ENCODE measurements at places on chromosomes 4 and X.

DNA sequence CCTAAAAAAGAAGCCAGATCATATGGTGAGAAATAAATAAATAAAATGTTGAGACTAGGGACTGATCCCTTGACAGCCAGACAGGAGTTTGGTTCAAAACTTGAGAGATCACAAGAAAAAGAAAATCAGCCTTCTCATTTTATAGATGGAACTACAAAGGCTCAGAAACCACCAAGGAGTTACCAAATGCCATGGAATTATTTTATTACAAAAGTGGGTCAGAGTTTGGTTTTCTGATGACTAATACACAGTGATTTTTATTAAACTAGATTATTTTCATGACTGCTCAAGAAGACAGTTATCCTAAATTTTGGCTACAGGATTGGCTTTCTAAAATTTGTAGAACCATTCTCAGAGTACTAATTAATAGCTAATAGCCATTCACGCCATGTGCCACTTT, 6.2 kb downstream of the CXCL1 start:
- DNase-seq = no peak

GRCh38 chrX:12843668-12844279, 23.1 kb upstream of the TLR7 start:
- no peak for DNase-seq

DNA sequence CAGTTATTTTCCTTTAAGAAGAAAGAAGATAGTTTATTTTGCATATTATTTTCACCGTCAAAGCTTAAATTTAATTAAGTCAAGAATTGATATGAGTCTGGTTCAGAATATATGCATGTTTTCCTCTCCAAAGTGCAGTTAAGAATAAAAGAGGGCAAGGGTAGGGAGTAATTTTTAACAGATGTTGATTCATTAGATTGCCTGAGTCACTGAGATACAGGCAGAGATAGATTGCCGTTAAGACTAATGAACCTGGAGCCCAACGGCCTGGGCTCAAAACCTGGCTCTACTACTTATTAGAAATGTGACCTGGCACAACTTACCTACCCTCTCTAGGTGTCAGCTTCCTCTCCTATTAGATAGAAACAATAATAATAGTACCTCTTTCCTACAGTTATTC, 1037.4 kb upstream of the PABPC4L start:
- DNase-seq = no peak

DNA sequence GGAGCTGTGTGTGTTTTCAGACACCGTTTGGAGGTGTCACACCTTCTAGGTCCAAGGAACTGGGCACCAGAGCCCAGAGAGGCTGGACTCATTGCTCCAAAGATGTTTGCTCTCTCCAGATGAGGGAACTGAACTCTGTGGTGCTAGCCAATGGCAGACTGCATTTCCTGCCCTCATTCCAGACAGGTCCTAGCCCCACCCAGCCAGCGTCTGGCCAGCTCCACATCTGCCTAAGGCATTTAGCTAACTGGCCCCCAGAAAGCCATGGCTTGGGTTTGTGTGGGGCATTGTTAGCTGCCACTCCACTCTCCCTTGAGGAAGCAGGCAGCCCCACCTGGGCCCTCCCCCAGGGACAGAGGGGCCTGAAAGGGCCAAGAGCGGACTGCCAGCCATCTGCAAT, 11.4 kb downstream of the FGD1 start:
- no peak for DNase-seq

- DNase-seq = no peak
These were observed 182.7 kb downstream of the KIT start for GRCh38 chr4:54840430-54840829.

DNA sequence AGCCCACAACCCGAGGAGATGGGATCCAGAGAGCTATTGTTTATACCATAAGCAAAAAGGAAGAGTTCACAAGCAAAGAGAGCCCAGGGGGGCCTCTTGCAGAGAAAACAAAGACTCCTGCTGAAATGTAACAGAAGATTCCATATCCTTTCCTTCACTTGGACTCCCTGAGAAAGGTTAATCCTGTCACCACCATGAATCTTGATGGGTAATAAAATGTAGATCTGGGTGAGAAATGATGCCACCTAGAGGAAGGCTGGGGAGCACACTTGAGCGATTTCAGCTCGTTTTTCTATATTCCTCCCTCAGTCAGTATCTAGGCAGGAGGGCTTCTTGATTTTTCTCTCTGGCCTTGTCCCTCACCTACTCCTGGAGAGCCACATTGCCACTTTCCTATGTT, 10.2 kb upstream of the KCNE5 start:
- DNase-seq = no peak

GRCh38 chrX:25125483-25125882, 109.7 kb upstream of the ARX start:
- no peak for DNase-seq

- DNase-seq = no peak
These were observed 141.7 kb downstream of the BRWD3 start for GRCh38 chrX:80667967-80668366.

GRCh38 chr4:137707102-137707620, 174.9 kb upstream of the PCDH18 start:
- no peak for DNase-seq

GRCh38 chr4:58477950-58478349, 1367.8 kb upstream of the IGFBP7 start:
- DNase-seq = no peak

DNA sequence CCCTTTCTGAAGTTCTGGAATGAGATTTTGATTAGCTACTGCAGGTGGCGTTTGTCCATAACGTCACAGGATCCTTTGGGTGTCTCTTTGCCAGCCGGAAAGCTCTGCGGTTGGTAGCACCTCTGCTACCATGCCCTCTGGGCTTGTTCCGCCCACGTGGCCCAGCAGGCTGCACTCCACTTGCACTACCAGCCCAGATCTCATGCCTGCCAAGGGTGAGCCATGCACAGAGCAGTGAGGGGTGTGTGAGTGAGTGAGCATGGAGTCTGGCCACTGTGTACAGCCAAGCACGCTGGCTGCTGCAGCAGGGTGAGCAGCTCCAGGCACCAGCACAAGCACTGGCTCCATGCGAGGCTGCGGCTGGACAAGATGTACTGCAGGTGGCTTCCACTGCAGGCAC, 6.6 kb upstream of the HNRNPD start:
- no peak for DNase-seq

GRCh38 chr4:54073271-54073880, 9.0 kb upstream of the CHIC2 start:
- DNase-seq = no peak

DNA sequence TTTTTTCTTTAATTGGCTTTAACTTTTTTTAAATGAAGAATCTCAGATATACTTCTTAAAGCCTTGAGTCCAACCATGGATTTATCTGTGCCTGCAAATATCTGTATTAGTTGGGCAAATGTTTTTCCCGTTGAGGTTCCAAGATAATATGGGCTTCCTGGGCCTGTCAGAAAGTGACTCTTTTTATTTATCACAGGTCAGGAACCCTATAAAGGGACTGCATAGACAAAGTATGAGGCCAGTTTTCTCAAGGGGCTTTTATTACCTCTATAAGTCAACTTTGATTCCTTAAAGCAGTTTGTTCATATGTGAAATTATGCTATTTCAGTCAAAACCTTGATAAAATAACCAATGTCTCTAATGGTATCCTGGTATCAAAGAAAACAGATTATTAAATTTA, 80.2 kb upstream of the BMP2K start:
- no peak for DNase-seq

DNA sequence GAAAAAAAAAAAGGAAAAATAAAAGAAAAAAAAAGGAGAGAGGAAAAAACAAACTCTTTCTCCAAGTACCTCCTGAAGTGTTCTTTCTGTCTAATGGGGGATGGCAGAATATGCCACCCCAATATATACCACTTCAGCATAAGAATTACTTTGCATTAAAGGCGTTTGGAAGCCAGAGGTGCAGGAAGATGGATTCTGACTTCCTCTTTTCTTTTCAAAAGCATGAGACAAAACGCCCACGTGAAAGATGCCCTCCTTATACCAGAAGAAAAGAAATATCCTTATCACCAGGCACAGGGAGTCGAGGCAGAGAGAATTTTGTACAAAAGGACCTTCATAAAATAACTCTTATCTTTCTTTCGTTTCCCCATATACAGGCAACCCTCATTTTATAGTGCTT, 40.9 kb downstream of the COX18 start:
- DNase-seq = no peak

DNA sequence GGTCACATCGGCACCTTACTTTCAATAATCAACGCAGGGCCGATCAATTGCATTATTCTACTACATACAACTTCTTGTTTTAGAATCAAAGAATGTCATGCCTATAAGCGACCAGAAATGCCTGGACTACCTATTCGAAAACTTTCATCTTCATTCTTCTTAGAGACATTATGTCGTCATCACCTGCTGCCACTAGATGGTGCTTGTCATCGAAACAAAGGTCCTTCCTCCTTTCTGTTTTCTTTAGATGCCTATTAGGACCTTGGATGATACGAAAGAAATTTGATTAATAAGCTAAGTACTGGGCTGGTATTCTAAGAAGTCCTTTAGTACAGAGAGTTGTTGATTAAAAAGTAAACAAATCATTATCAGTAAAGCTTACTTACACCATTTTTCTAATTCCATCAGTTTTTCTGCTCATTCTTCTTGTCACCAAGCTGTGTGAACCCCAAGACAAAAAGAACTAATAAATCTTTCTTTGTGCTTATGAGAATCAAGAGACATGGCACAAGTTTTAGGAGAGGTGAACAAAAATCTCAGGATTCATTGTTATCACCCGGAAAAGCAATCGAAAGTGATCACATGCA, 154.5 kb upstream of the SLC4A4 start:
- no peak for DNase-seq

DNA sequence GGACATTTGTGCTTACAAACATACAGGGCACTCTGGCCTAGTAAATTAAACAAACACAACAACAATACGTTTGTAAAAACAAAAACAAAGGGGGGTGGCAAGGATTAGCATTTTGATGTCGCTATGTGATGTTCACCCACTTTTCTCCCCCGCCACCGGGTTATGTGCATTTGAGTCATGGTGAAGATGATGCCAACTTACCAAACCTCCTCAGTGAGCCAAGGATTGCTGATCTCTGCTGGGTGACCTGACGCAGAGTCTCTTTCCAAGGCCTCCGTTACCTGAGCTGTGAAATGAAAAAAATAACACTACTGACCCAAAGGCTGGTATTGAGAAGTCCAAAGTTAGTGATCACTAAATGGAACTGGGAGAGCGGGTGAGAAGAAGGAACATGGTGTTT, 85.4 kb downstream of the RBM47 start:
- DNase-seq = no peak

GRCh38 chrX:14228611-14229010, 198.9 kb upstream of the GEMIN8 start:
- DNase-seq = no peak

DNA sequence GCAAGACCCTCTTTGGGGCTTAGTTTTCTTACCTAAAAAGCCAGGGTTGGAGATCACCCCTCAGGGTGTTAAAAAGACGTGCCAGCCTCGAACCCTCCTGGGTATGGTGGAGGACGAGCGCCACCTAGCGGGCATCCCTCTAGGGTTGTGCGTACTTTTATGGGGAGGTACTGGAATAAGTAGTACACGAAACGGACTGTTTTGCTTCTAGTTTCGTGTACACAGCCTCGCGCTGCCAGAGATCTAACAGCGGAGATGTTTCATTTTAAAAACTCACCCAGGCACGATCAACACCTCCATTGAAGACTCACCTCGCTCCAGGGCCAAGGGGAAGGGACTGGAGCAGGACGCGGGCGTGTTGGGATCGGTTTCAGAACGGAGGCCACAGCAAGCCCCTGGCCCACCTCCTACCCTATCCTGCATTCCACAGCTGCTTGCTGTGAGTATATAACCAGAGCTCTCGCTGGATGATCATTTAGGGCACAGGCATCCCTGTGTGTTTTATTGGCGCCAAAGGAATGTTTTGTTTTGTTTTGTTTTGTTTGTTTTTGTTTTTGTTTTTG, 4.8 kb upstream of the NKX3-2 start:
- DNase-seq = peak; percentile 71

GRCh38 chr4:88803600-88804096, 106.0 kb upstream of the NAP1L5 start:
- no peak for DNase-seq

DNA sequence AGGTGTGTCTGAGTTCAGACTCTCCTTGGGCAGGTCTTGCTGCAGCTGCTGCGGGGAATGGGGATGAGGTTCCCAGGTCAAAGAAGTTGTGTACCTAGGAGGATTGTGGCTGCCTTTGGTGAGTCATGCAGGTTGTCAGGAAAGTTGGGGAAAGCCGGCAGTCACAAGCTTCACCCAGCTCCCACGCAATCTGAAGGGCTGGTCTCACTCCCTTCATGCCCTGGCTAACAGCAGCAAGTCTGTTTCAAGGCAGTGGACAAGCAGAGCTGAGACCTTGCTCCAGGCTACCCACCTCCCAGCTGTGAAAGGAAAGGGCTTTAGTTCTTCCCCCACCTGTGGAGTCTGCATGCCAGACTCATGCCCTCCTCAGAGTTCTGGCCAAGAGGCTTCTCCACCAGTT, 287.2 kb downstream of the DTHD1 start:
- no peak for DNase-seq

- DNase-seq = no peak
These were observed 102.5 kb downstream of the EFNB1 start for GRCh38 chrX:68931345-68931744.

- DNase-seq = no peak
These were observed 255.5 kb upstream of the PITX2 start for GRCh38 chr4:110878413-110878812.

DNA sequence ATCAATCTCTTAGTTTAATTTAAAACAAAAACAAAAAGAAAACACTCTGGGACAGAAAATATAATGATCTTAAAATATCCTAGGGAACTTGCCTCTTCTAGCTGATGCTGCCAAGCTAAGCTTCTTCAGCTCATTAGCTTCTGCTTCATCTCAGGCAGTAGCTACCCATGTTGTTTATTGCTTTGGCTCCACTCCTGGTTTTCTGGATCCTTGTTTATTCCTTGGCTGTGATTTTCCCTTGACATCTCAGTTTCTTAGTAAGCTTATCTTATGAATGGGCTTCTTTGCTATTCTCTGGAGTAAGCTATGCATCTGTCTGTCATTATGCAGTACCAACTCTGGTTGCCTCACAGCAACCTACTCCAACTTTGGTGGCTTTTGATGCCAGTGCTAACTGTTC, 5.1 kb upstream of the MTHFD2L start:
- DNase-seq = no peak

- DNase-seq = no peak
These were observed 37.1 kb downstream of the SPANXN2 start for GRCh38 chrX:143683486-143683885.
